Pulmonary artery endothelial cell (primary cell): ENCODE measurements at places on chromosomes 4 and X. TPM values are rescaled to one million over a fixed set of nuclear protein-coding genes. Genes with fewer than 3 reads are reported as not detected.

DNA sequence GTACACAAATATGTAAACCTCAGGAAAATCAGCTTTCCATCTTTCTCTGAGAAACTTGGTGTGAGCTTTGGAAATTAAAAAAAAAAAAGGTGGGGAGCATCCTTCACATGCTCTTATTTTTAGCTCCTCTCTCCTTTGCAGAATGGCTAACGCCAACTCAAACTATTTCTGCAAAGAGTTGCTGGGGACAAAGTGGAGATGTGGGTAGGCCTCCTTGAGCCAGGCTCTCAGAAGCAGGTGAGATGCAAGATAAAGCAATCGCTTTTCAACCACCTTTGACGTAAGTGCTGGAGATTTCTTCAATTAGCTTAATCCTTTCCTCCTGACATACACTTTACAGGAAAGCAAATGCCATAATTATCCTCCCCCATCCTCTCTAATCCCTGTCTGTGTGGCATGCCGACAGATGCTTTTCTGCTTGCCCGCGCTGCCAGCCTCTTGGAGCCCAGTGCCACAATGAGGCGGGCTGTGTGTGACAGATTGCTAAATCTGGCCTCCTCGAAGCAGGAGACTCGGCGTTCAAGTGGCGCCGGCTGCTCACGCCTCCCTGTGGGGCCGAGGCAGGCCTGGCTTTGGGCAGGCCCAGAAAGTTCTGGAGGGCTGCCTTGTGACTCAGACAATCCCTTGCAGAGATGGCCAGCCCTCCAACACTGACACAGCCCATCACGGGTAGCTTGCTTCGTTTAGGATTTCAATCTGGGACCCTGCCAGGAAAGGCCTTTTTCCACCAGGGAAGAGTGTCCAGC lies 64.9 kb upstream of the SOD3 start:
- no peak for DNase-seq

DNA sequence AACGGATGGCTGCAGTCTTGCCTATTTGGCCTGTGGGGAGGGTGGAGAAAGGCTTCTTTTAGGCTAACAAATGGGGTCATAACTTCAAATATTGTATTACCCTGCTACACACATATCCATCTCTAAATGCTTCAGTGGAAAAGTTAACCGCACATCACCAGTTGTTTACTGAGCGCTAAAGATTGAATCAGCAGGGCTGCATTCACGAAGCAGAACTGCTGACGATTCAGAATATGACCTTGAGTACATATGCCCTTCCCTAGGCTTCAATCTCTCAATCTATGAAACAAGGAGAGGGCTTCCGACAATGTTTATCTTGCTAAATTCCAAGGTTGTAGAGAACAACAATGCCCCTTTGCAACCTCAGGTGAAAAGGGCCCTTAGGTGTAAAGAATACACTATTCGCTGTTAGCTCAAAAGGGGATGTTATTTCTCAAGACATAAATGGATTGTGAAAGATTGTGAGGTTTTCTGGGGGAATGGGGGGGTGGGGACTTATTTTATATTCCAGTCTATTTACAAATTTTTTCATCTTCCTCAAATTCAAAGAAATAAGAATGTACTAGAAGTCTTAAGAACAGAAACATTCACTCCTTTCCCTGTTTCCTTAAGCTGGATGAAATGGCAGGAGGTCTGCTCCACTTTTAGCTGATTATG lies 2.6 kb upstream of the ATP6AP2 start:
- no peak for DNase-seq

- DNase-seq, result no peak
Measured at GRCh38 chrX:53494436-53494835, 60.3 kb upstream of the HSD17B10 start.

DNA sequence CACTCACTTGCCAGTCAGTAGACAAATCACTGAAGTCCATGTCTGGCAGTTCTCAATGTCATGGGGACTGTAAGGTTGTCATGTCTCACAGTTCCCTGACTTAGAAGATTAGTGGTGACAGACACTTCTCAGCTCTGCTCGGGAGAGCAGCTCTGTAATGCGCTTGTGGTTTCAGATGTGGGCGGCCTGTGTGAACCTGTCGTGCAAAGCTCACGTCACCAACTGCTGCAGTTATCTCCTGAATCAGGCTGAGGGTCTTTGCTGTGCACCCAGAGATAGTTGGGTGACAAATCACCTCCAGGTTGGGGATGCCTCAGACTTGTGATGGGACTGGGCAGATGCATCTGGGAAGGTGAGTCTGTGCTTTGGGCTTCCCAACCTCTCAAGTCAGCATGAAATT lies at the start of gene IL9R:
IL9R (plus strand) TSS at position 261 of the 400 bp plus-strand sequence; CDS start at position 325, 64 bp downstream.
- DNase-seq, result no peak

- DNase-seq, result no peak
Measured at GRCh38 chr4:65968831-65969558, 298.7 kb upstream of the EPHA5 start.

- DNase-seq, result no peak
Measured at GRCh38 chr4:138978028-138978585, 37.5 kb upstream of the NOCT start.

GRCh38 chr4:134470544-134470943 lies 269.0 kb upstream of the PABPC4L start:
- no peak for DNase-seq

- DNase-seq, result no peak
Measured at GRCh38 chr4:185730849-185731608, 81.0 kb downstream of the SORBS2 start.

DNA sequence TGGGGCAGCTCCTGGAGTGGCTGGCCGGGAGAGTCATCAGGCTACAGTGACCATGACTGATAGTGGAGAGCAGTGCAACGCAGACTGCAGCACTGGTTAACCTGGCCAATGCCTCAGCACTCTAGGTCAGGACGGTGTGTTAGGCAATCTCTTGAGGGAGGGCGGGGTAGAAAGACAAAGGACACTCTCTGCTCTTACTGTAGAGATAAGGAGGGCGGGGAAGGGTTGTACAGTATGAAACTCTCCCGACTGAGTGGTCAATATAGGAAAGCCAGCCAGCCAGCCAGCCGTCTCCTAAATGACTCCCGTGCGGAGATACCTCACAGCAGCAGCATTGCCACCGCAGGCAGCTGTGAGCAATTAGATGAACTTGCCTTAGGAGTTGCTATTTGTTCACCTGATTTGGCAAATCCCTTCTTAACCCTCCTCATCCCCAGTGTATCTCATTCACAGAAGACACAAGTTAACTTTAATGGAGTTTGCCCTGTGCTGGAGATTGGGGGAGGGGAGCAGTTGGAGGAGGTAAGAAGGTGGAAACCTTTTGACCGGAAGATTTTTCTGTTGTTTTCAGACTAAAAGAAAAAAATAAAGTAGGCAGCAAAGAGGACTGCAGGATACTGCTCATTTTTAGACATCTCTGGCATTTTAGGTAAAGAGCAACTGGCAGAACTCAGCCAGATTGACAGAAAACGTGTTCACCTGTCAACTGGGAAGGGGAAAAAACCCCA lies 330.5 kb downstream of the HNRNPD start:
- no peak for DNase-seq

Gene ADH5
- 95.4 and 108 TPM in 2 replicates for total RNA-seq

Gene NAP1L3
- total RNA-seq, result 0.11 and 0.13 TPM in 2 replicates
